ENCODE measurements at places on chromosomes 4 and X.

DNA sequence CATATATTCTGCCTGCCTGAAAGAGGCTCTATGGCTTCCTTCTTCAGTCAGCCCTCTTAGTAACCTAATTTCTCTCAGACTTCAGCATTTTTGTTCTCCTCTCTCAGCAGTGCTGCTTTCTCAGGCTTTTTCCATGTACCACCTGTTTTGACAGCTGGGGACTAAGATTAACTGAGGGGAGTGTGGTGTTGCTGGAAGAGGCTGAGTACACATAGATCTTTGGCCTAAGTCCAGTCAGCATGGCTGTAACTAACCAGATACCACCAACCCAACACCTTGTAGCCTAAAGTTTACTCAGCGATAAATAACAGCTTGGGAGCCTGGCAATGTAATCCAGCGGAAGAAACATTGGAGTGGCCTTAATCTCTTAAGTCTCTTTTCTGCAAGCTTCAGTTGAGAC, 85.5 kb downstream of the RTL3 start:
- no peak for DNase-seq

DNA sequence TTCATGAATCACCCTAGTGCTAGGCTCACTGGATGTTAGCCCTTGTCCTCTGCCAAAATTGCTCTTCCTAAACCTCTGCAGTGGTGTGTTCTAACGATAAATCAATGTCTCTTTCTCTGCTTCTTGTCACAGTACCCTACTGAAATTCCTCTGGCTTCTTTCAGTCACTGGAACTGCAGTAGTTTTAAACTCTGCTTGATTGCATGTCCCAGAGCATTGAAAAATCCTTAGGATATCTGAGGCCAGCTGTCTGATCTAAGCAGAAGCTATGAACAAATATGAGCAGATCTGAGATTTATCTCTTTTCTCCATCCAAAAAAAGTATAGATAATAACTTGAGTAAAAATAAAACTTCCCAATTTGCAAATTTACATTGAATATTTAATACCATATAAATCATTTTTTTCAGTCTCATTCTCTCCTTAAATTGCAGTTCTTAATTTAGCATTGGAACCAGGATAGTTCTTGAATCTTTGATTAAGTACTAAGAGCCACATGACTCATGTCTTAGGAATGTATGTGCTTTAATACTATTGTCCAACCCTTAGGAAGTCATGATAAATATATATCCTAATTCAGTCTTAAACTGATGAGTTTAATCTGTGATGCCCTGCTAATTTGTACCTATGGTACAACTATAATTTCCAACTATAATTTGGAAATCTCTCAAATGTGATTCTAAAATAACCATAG, 169.7 kb downstream of the PDHA2 start:
- DNase-seq: no peak

DNA sequence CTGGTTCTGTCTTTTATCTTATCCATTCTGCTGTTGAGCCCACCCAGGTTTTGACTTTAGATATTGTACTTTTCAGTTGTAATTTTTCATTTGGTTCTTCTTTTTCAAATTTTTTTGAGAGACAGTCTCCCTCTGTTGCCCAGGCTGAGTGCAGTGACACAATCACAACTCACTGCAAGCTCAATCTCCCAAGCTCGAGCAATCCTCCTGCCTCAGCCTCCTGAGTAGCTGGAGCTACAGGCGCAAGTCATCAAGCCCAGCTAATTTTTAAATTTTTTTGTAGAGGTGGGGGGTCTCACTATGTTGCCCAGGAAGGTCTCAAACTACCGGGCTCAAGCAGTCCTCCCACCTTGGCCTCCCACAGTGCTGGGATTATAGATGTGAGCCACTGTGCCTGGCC, 25.7 kb downstream of the LETM1 start:
- DNase-seq: no peak

- no peak for DNase-seq
These were observed 12.2 kb upstream of the HADH start for GRCh38 chr4:107977482-107977881.

DNA sequence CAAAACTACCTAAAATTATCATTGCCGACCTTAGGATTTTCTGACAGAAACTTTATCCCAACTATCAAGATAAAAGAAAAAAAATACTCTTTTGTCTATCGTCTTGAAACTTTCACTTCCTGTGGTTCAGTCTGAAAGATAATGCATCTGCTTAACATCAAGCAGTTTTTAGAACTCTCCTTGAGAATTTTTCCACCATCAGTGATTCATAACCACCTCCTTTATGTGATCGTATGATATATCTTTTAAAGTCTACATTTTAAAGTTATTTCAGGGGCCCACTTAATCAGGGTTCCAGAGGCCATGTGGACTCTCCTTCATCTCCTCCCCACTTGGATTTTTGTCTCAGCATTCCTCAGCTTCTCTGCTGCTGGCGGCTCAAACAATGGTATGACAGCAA, 272.8 kb upstream of the TENM3 start:
- no peak for DNase-seq

- DNase-seq: no peak
These were observed 87.0 kb upstream of the NDP start for GRCh38 chrX:44060221-44060620.

- no peak for DNase-seq
These were observed 52.0 kb downstream of the HMX1 start for GRCh38 chr4:8819473-8820177.

DNA sequence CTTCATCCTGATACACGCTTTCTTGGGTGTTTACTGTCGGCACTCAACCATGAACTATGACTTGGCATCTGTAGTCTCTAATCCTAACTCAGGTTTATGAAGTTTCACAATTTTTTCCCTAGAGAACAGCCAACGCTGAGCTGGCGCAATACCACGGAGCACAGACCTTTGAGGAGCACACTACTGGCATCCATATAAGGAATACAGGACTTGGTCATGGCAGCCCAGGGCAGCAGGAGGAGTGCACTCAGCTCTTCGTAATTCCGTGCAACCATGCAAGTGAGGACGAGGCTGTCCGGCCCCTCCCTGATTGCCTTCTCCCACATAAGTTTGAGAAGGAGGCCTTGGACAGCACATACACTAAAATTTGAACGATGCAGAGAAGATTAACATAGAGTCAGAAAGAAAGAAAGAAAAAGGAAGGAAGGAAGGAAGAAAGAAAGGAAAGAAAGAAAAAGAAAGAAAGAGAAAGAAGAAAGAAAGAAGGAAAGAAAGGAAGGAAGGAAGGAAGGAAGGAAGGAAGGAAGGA, 41.0 kb upstream of the PDLIM5 start:
- DNase-seq: no peak

DNA sequence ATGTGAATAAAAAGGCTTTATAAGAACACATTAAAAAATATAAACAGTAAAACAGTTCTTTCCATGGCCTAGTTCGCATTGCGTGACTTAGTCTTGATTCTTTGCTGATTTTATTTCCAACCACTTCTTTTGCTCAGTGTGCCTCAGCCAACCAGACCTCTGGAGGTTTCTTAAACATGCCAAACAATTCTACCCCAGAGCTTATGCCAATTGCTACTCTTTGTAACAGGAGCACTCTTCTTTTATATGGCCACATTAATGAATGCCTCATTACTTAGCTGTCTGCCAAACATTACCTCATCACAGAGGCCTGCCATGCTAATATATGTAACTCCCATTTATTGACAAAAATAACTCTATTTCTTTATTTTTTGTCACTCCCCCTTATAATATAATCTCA, 202.3 kb downstream of the NDST4 start:
- no peak for DNase-seq

DNA sequence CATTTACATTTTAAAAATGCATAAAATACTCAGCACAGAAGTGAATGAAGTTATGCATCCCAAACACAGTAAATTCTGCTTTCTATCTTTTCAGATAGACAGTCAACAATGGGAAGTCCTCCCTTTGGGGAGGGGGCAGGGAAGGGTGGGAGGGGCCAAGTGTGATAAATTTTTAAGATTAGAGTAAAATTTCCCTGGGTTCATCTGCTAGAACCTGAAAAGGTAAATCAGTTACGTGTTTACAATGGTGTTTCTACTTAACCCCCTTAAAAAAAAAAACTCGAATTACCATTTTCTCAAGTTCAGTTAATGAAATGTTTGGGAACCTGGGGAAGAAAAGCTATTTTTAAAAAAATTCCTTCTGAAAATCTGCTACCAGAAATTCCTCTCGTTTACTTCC, 9.1 kb downstream of the PITX2 start:
- DNase-seq: no peak

- no peak for DNase-seq
These were observed 72.7 kb downstream of the SPRY1 start for GRCh38 chr4:123469245-123469644.

DNA sequence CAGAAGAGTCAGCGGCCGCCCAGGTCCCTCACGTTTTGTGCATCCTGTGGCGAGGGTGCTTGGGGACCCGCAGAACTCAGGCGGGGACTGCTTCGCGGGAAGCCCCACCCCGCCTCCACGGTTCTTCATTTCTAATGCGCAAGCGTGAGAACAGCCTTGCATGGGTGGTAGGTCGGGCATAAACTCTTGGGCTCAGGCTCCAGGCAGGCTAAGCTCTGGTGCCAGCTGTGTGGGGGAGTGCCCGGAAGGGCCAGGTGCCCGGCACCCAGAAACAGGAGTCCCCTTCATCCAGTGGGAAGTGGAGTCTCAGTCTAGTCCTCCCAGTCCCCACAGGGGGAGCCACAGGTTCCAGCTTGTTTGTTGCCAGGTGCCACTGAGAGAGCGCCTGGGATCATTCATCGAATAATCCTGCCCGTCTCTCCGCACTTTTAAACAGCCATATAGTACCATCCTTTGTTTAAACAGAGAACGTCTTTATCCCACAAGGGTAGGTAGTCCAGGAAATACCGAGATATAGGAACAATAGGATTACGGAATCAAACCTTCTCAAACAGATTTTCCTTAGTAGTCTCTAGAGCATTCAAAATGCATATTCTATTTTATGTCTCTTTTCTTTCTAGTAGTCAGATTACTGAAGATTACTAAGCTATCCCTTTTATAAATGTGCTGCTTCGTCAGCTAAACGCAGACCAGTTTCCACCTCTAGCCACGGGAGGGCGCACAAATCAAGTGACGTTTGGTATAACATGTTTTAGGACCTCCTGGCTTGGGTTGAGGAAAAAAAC, 12.7 kb upstream of the RBBP7 start:
- no peak for DNase-seq

GRCh38 chr4:136150046-136150445, 1382.2 kb downstream of the PCDH18 start:
- DNase-seq: no peak

DNA sequence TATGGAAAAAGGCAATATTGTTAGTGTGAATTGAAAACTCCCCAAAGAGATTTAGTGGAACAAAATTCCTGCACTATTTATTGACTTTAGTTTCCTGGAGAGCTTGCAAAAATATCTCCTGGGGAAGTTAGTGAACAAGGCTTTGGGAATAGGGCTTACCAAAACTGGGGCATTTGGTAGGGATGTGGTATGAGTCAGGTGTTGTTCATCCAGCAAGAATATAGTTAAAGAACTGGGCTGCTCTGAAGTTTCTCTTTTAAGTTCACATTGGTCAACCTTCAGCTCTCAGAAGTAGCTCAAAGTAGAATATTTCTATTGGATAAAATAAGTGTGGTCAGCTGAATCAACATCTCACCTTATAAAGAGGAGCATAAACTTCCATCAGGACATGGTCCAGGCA, 185.0 kb downstream of the CPE start:
- DNase-seq: no peak

GRCh38 chr4:26050212-26050643, 136.2 kb downstream of the SMIM20 start:
- DNase-seq: no peak

- DNase-seq: no peak
These were observed 966.2 kb downstream of the RPA4 start for GRCh38 chrX:97849951-97850350.

DNA sequence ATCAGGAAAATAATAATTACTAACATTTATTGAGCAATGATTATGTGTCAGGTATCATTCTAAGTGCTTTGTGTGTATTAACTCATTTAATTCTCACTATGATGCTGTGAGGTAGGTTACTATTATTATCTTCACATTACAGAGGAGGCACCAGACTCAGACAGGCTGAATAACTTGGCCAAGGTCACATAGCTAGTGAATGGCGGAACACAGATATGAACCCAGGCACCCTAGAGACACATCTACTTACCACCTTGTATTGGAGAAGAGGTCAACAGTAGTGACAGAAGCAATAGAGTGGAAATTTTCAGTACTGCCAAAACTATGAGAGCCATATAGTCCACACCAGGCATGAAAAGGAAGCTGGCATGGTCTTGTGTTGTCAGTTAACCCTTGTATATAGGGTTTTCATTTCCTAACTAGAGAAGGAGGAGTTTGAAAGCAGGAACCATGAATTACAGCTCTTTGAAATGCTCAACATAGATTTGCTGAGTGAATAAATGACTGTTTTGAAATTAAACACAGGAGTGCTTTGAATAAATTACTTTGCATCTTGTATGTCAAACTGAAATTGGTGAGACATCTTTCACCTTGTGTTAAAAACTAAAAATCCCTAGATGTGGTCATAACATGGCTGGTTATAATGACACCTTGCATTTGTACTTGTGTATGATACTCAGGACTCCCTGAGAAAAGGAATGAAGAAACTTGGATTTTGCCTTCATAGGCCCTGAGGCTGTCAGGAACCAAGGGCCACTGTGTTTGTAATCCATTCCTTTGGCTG, 71.8 kb downstream of the RTL9 start:
- no peak for DNase-seq

- no peak for DNase-seq
These were observed 53.1 kb upstream of the GLRA2 start for GRCh38 chrX:14476205-14476604.

GRCh38 chrX:30863974-30864373, 25.1 kb downstream of the TAB3 start:
- DNase-seq: no peak

Measured in AG04449 (cell line).